ENCODE measurements at places on chromosomes 5 and 9.

GRCh38 chr5:81469676-81470075 is 75.7 kb upstream of the ACOT12 start:
- no peak overlapping the region for H3K4me3 ChIP-seq
- H3K27me3 ChIP-seq, result no peaks in the 10 kb centered on the region
- no peaks in the 10 kb centered on the region for H3K4me1 ChIP-seq
- DNase-seq, result no peak
- H3K36me3 ChIP-seq, result peaks cover 2% of the 10 kb centered on the region

GRCh38 chr9:112869917-112870316 is 20.8 kb downstream of the SLC46A2 start:
- no peaks in the 10 kb centered on the region for H3K27me3 ChIP-seq
- no peak overlapping the region for H3K27ac ChIP-seq
- H3K4me3 ChIP-seq, result no peak overlapping the region
- peak; percentile 8 for DNase-seq
- no peaks in the 10 kb centered on the region for H3K36me3 ChIP-seq

DNA sequence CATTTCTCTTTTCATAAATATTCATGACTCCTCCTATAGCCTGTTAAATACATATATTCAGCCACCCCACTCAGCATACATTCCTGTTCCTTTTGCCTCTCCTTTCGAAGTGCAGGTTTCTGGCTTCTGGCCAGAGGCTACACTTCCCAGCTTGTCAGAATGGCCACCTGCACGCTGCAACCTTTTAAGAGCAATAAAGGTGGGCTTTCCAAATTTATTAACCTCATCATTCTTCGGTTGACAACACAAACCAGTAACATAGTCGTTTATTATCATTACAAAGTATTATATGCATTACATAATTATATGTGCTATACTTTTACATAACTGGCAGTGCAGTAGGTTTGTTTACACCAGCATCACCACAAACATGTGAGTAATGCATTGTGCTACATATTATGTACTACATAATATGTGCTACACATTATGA is 16.5 kb upstream of the TMEM171 start:
- H3K4me3 ChIP-seq, result no peak overlapping the region
- H3K36me3 ChIP-seq, result no peaks in the 10 kb centered on the region
- DNase-seq, result no peak
- H3K27me3 ChIP-seq, result no peaks in the 10 kb centered on the region
- no peaks in the 10 kb centered on the region for H3K4me1 ChIP-seq

GRCh38 chr9:20701060-20701459 is 17.0 kb downstream of the FOCAD start:
- no peaks in the 10 kb centered on the region for H3K27me3 ChIP-seq
- H3K36me3 ChIP-seq, result no peaks in the 10 kb centered on the region
- H3K4me1 ChIP-seq, result no peaks in the 10 kb centered on the region

GRCh38 chr5:102511666-102512065 is 12.9 kb upstream of the SLCO6A1 start:
- no peaks in the 10 kb centered on the region for H3K4me1 ChIP-seq
- DNase-seq, result no peak
- no peaks in the 10 kb centered on the region for H3K27me3 ChIP-seq
- H3K36me3 ChIP-seq, result no peaks in the 10 kb centered on the region
- no peak overlapping the region for H3K27ac ChIP-seq
- no peak overlapping the region for H3K4me3 ChIP-seq

- no peaks in the 10 kb centered on the region for H3K36me3 ChIP-seq
- no peak for DNase-seq
- H3K27me3 ChIP-seq, result no peaks in the 10 kb centered on the region
- H3K4me3 ChIP-seq, result no peak overlapping the region
These were observed 63.8 kb downstream of the MACROH2A1 start for GRCh38 chr5:135335031-135335828.
